Pons (tissue), 1 donor: ENCODE measurements at places on chromosomes 7 and 10.

DNA sequence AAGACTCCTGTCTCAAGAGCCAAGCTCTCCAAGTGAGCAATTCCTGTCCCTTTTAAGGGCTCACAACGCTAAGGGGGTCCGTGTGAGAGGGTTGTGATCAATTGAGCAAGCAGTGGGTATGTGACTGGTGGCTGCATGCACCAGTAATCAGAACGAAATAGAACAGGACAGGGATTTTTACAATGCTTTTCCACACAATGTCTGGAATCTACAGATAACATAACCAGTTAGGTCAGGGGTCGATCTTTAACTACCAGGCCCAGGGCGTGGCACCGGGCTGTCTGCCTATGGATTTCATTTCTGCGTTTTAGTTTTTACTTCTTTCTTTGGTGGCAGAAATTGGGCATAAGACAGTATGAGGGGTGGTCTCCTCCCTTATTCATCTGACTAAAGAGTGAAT is 54.9 kb upstream of the SP4 start:
- DNase-seq, result no peak

DNA sequence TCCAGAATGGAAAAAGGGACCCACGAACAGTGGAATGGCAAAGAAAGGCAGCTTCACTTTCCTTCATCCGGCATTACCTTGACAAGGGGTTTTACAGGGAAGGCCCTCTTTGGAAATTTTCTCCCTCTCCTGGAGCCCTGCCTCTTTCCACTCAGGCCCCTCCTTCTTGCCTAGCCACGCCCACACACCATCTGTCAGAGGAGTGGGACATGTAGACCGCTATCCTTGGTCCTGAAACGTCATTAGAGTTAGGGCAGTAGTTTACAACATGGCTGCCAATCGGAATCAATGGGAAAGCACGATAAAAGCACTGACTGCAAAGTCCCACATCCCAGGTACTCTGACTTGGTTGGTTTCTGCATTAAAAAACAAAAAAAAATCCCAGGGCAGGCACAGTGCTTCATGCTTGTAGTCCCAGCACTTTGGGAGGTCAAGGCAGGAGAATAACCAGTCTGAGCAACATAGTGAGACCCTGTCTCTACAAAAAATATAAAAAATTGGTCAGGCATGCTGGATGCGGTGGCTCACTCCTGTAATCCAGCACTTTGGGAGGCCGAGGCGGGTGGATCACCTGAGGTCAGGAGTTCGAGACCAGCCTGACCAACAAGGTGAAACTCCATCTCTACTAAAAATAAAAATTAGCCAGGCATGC is 96.4 kb downstream of the MARCHF5 start:
- no peak for DNase-seq

DNA sequence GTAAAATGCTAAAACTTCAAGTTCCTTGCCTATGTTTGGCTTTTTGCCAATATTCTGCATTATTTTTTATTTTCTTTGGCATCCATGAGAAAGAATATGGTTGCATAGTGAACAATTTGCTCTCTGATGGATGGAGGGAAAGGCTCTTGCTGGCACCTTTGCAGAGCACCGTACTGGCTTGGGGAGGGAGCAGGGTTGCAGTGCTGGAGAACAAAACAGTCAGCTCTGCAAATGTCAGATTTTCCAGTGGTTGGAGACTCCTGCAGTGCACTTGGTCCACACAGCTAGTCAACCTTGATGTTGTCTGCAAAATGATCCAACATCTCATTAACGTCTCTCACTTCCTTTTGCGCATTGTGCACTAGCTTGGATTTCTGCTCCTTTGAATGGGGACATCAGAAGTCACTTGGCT is 100.8 kb downstream of the ANLN start:
- DNase-seq, result peak; percentile 15

- no peak for DNase-seq
Measured at GRCh38 chr10:125003146-125003900, 61.4 kb downstream of the ZRANB1 start.

DNA sequence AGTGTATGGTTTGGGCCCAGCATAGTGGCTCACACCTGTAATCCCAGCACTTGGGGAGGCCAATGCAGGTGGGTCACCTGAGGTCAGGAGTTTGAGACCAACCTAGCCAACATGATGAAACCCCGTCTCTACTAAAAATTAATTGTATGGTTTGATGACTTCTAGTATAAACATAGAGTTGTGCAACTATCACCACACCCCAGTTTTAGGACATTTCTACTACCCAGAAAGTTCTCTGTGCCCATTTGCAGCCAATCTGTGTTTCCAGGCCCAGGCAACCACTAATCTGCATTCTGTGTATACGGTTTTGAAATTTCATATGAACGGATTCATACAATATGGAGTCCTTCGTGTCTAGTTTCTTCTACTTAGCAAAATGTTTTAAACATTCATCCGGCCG is 20.0 kb downstream of the CLIP2 start:
- DNase-seq, result no peak

DNA sequence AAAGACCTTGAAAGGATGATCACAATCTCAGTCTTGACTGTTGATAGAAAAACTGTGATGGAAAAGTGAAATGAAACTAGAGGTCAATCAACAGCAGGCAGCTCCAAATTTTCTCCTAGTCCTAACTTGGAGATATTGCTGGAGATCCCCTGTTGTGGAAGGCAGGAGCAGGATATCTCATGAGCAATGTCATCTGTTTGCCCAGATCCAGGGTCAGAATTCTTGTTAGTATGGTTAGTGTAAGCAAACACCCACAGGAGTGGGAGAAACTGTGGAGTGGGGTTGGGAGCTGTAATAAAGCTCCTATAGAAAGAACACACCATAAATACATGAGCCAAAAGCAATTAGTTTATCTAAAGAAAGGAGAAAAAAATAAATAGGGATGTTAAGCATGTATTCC is 169.0 kb downstream of the AKR1D1 start:
- DNase-seq, result no peak

GRCh38 chr7:137135654-137136350 is 207.7 kb downstream of the PTN start:
- no peak for DNase-seq

GRCh38 chr10:89283025-89283935 is 18.6 kb upstream of the IFIT2 start:
- DNase-seq, result no peak
